ENCODE measurements at places on chromosomes 7 and 10.

GRCh38 chr10:62454687-62455397 is 80.7 kb downstream of the ZNF365 start:
- peak overlapping the region; percentile 9 for H3K27ac ChIP-seq
- no peaks in the 10 kb centered on the region for H3K27me3 ChIP-seq
- no peaks in the 10 kb centered on the region for H3K36me3 ChIP-seq
- H3K4me3 ChIP-seq, result no peak overlapping the region
- peaks cover 6% of the 10 kb centered on the region for H3K4me1 ChIP-seq

DNA sequence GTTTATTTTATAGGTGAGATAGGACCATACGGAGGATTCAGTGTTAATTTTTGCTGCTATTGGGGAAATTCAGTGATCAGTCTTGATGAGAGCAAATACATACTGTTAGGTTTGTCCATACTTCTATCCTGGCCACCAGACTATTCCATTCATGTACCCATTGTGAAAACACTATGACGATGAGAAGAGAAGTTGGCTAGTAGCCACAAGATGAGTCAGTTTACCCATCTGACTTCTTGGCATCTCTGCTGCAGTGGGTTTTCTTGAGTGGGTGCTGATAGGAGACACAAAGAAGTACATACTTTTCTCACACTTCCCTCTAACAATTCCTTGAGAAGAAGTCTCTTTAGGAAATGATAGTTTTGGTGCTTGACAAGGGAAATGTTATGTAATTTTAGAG is 133.1 kb downstream of the TFPI2 start:
- DNase-seq, result no peak
- no peaks in the 10 kb centered on the region for H3K27me3 ChIP-seq
- H3K36me3 ChIP-seq, result no peaks in the 10 kb centered on the region
- no peaks in the 10 kb centered on the region for H3K4me1 ChIP-seq
- H3K4me3 ChIP-seq, result no peak overlapping the region
- no peak overlapping the region for H3K27ac ChIP-seq

GRCh38 chr10:28316696-28317095 is 13.8 kb upstream of the MPP7 start:
- no peak overlapping the region for H3K27ac ChIP-seq
- no peaks in the 10 kb centered on the region for H3K36me3 ChIP-seq
- no peak for DNase-seq
- no peak overlapping the region for H3K4me3 ChIP-seq

- H3K27ac ChIP-seq, result peak overlapping the region; percentile 27
- peaks cover 6% of the 10 kb centered on the region for H3K4me1 ChIP-seq
- H3K36me3 ChIP-seq, result no peaks in the 10 kb centered on the region
These were observed 14.1 kb upstream of the CRCP start for GRCh38 chr7:66100408-66101050.

GRCh38 chr10:4847561-4848355 is 21.8 kb downstream of the AKR1E2 start:
- no peak overlapping the region for H3K4me3 ChIP-seq
- peak overlapping the region; percentile 92 for H3K27ac ChIP-seq
- H3K36me3 ChIP-seq, result no peaks in the 10 kb centered on the region
- H3K4me1 ChIP-seq, result peaks cover 9% of the 10 kb centered on the region
- no peaks in the 10 kb centered on the region for H3K27me3 ChIP-seq

All from IMR-90 (cell line).